NCI-H460 (cell line): ENCODE measurements at places on chromosomes 2 and 18.

- no peak for DNase-seq
Observed at GRCh38 chr2:173914055-173914927, 50.9 kb downstream of the SP3 start.

- DNase-seq = no peak
Observed at GRCh38 chr2:133459590-133459989, 108.7 kb downstream of the NCKAP5 start.

- DNase-seq = no peak
Observed at GRCh38 chr2:139365189-139365588, 585.0 kb upstream of the NXPH2 start.

- DNase-seq = no peak
Observed at GRCh38 chr2:136255648-136256461, 137.9 kb upstream of the CXCR4 start.

- no peak for DNase-seq
Observed at GRCh38 chr2:96699621-96700020, 40.2 kb downstream of the LMAN2L start.

GRCh38 chr18:49861659-49862058, 48.3 kb upstream of the ACAA2 start:
- DNase-seq = no peak

- no peak for DNase-seq
Observed at GRCh38 chr2:239544918-239545465, 144.2 kb upstream of the HDAC4 start.

DNA sequence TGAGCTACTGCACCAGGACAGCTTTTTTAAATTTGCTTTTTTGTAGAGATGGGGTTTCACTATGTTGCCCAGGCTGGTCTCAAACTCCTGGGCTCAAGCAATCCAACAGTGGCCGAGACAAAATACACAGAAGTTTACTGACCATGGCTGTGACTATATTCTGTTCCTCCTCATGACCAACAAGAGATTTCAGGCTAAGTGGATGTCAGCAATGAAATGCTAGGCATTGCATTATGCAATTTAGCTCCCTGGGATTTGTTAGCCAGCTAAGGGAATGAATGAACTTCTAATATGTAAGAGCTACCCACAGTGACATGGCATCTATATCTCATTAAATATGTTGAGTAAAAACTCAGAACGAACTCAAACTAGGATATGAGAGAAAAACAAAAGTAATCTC, 81.9 kb upstream of the MBOAT2 start:
- no peak for DNase-seq

DNA sequence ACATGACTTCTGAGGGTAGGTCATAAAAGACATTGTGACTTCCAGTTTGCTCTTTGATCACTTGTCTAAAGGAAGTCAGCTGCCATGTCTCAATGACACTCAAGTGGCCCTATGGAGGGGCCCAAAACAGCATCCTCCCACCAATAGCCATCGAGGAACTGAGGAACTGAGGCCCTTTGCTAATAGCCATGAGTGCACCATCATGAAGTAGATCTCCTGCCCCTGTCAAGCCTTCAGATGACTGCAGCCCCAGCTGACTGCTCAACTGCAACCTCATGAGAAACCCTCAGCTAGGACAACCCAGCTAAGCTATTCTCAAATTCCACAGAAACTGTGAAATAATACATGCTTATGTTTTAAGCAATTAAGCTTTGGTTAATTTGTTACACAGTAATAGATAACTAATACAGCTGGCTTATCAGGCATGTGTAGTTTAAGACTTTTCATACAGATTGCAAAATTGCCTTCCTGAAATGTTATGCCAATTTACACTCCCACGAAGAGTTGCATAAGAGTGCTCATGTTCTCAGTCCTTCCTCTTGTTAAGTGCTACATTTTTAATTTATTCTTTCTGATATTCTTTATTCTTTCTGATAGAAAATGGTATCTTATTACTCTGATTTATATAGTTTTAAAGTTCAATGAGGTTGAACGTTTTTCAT, 105.6 kb upstream of the NDUFV2 start:
- DNase-seq = no peak

GRCh38 chr2:227877421-227878310, 6.2 kb downstream of the DAW1 start:
- DNase-seq = no peak

DNA sequence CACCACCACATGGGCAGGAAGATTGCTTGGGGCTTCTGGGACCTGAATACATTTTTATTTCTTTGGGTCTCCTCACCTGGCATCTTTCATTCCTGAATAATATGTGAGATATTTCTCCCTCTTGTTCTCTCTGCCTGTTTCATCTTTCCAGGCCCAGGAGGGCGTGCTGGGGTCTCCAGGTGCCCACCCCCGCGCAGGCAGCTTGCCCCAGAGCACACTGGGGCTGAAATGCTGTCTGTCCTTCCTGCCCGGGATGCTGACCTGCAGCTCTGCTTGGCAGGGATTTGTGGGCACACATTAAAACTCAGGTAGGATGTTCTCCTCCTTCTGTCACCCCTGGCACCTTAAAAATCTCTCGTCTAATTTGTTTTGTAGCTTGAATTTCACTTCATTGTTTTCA, 39.7 kb upstream of the TEX51 start:
- no peak for DNase-seq

GRCh38 chr2:105870858-105871257, 126.1 kb downstream of the NCK2 start:
- no peak for DNase-seq

GRCh38 chr2:126825316-126825715, 73.4 kb upstream of the TEX51 start:
- DNase-seq = no peak

DNA sequence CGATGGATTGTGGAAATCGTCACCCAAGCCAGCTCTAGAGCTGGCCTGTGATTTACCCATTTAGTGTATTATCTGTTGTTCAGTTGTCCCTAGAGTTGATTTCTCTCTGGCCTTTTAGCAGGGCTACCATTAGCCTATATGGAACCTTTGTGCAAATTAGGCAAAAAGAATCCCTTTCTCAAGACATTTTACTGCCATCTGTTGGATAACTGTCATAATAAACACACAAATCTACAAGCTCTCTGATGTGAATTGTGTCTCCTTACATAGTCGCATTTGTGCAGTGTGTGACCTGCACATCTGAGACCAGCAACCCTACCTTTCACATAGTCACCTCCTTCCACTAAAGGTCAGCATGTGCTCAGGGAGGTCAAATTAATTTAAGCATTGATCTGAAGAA, 34.0 kb downstream of the LOXHD1 start:
- DNase-seq = peak; percentile 17

GRCh38 chr18:72102412-72102811, 441.7 kb downstream of the CBLN2 start:
- no peak for DNase-seq

GRCh38 chr2:69801745-69802290, 27.6 kb upstream of the GMCL1 start:
- no peak for DNase-seq

DNA sequence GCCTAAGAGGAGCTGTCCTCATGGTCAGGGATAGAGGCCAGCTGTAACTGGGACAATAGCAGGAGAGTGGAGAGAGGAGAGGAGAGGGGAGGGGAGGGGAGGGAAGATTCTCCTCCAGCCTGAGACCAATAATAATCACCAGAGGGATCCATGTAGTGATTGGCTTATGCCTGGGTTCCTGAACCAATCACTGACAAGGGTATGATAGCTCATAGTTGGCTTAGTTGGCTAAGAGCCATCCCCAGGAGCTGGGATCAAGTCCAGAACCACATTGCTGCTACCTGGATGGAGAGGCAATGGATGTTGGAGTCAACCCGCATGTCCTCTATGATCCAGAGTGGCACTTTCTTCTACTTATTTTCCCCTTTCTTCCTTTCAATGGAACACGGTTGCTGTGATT, 7.7 kb upstream of the ST8SIA5 start:
- DNase-seq = no peak

DNA sequence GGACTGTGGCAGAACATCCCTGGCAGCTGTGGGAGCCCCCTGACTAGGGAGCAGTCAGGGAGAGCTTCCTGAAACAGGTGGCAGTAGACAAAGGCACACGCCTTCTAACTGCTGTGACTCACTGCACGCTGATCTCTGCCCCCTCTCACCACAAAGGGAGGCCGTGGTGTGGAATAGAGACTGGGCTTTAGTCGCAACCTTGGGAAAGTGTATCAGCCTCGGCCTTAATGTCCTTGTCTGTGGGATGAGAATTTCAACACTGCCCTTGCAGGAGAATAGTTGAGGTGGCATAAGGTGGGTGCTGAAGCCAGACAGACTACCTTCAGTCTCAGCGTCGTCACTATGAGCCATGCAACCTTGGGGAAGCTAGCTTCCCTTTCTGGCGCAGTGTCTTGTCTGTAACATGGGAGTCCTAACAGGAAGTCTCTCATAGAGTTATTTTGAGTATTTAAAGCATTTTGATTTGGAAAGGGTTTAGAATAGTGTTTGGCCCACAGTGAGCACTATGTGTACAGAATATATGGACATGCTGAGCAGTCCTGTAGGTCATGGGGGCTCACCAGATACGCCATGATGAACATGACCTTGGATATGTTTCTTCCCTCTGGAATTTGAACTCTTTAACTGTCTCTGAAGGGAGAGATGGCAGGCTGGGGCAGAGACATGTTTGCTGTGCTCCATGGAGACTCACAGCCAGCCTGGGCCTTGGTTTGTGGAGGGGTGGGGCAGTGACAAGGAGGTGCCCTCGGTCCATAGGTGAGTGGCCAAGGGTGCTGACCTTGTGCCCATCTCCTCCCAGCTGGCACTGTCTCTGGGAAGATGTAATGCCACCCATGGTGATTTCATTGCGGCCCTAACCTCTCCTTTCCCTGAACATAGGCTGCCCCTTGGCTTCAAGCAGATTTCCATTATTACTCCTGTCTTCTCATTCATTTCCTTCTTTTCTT, 29.5 kb upstream of the SMAD7 start:
- no peak for DNase-seq

GRCh38 chr2:133438026-133438425, 130.2 kb downstream of the NCKAP5 start:
- no peak for DNase-seq

DNA sequence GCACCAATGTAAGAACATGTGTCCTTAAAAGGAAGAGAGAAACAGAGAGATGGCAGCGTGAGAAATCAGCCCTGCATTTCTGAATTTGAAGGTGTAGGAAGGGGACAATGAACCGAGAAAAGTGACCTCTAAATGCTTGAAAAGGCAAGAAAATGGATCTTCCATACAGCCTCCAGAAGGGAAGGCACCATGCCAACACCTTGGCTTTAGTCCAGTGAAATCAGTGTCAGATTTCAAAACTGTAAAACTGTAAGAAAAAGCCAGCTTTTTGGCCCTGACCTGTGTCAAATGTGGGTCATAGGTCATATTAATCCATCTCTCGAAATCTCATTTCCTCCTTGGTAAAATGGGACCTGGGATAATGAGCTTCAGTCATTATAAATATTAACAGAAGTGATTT, 762.3 kb downstream of the DCDC2C start:
- no peak for DNase-seq

GRCh38 chr18:37577051-37577611, 11.5 kb upstream of the CELF4 start:
- DNase-seq = no peak

GRCh38 chr18:12442946-12443345, 35.2 kb downstream of the PRELID3A start:
- no peak for DNase-seq

- no peak for DNase-seq
Observed at GRCh38 chr18:14912967-14913366, 165.0 kb downstream of the ANKRD30B start.

DNA sequence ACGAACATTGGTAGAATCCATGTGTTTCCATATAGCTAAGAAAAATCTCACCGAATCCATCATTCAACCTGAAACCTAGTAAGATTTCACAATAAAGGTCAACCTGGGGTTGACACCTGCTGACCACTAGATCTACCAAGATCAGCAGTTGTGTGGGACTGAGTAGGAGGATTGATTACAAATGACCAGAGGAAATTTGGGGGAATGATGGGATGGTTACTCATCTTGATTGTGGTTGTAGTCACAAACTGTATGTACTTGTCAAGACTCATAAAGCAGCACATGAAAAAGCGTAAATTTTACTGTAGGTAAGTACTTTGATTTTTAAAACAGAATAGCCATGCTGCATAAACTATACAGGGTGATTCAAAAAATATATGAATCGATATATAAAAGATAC, 14.7 kb downstream of the DAPL1 start:
- no peak for DNase-seq

GRCh38 chr2:149595056-149595963, 7.7 kb upstream of the MMADHC start:
- DNase-seq = no peak

- DNase-seq = no peak
Observed at GRCh38 chr18:3923750-3924149, 473.8 kb downstream of the TGIF1 start.

GRCh38 chr2:231228223-231228622, 29.8 kb downstream of the ARMC9 start:
- no peak for DNase-seq

DNA sequence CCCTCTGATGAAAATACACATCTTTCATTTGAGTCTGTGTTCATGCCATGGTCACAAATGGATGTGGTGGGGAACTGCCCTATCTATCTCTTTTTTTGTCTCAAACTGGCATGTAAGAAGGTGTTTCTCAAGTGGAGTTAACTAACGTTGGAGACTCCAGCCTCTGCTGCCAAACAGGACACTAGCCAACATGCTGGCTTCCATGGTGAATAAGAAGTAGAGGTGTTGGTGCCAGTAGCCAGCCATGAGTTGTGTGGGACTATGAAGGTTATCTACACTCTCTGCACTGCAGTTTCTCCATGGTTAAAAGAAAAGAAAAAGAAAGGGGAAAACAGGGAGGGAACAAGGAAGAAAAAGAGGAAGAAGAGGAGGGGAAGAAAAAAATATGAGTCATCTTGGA, 149.0 kb upstream of the TMEM200C start:
- DNase-seq = no peak

GRCh38 chr2:149741646-149742045, 154.1 kb upstream of the MMADHC start:
- no peak for DNase-seq

GRCh38 chr2:62881162-62881795, 169.4 kb upstream of the OTX1 start:
- no peak for DNase-seq

- no peak for DNase-seq
Observed at GRCh38 chr2:70516596-70516995, 37.0 kb downstream of the TGFA start.

DNA sequence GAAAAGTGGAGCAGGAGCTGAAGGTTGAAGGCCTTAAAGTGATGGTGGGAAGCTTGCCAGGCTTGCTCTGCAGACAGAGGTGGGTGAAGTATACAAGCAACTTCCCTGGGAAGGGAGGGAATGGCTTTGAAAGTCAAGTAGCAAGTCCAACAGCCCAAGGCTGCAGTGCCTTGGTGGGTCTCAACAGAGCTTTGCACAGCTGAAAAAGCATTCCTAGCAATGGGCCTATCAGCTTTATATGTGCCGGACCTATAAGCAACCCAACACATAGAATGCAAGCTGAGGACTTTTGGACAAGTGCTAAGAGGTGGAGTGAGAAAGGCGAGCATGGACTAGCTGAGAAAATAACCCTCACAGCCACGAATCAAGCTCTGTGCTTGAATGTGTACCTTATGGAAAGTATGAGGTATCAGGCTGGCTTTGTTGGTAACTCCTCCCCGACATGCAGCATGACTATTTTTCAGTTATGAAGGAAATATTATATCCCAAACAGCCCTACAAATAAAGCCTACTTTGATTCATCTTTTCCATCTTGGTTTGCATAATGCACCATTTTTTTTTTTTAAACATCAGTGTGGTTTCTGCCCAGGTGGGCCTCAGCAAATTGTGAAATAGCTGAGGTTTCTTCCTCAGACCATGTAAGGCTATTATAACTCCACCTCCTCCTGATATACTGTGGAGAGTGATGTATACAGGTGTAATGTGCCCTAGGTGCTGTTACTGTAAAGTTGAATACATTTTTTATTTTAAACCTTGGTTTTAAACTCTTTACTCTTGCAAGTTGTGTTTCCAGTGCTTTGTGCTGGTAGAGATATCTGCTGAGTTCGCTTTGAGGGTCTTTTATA, 241.4 kb upstream of the CXCR4 start:
- DNase-seq = no peak
